ENCODE measurements at places on chromosomes 11 and 22.

- no peak for DNase-seq
Measured at GRCh38 chr11:109697140-109697843, 275.3 kb downstream of the C11orf87 start.

GRCh38 chr11:78066471-78066870 lies 2.8 kb downstream of the THRSP start:
- DNase-seq, result no peak

DNA sequence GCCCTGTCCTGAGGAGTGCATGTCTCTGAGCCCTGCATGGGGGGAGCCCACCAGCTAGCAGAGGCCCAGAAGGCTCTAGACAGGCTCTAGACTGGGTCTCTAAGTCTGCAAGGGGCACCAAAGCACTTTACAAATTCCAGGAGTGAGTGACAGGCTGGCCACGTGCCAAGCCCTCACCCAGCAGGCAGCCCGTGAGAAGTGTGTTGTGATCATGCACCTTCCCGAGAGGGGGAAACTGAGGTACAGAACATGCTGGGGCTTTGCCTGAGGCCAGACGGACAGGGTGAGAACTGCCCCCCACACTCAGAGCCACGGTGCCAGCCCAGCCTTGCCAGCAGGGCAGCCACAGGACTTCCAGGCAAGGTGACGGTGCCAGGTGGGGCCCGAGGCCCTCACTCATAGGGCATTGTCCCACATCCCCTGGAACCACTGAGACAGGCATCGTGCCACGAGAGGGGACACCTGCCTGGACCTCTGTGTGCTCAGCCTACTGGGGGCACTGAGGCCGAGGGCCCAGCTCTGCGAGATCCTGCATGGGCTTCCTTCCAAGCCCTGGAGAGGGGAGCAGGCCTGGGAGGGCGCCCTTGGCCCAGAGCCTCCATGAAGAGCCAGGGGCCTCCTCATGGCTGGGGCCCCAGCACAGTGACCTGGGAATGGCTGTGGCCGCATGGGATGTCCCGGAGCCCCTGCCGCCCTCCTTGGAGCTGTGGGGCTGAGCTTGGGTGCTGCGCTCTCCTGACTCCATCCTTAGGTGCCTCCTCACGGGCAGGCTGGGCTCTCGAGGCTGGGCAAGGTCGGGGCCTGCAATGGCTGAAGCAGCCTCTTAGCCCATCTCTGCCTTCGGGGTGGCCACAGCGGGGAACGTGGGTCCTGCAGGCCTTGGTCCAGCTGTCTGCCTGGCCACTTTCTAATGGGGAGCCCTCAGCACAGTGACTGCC lies 121.5 kb downstream of the KCNQ1OT1 start:
- no peak for DNase-seq

GRCh38 chr22:20130319-20130718 lies 1.3 kb upstream of the ZDHHC8 start:
- DNase-seq, result no peak

DNA sequence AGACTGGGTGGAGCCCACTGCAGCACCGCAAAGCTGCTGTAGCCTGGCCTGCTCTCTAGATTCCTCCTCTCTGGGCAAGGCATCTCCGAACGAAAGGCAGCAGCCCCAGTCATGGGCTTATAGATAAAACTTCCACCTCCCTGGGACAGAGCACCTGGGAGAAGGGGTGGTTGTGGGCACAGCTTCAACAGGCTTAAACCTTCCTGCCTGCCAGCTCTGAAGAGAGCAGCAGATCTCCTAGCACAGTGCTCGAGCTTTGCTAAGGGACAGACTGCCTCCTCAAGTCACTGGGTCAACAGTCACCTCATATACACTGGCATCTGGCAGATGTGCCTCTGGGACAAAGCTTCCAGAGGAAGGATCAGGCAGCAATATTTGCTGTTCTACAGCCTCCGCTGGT lies 117.3 kb downstream of the EHF start:
- DNase-seq, result no peak

GRCh38 chr22:39288135-39288898 lies 31.1 kb downstream of the RPL3 start:
- no peak for DNase-seq

GRCh38 chr11:99352642-99353041 lies 331.9 kb downstream of the CNTN5 start:
- DNase-seq, result no peak

DNA sequence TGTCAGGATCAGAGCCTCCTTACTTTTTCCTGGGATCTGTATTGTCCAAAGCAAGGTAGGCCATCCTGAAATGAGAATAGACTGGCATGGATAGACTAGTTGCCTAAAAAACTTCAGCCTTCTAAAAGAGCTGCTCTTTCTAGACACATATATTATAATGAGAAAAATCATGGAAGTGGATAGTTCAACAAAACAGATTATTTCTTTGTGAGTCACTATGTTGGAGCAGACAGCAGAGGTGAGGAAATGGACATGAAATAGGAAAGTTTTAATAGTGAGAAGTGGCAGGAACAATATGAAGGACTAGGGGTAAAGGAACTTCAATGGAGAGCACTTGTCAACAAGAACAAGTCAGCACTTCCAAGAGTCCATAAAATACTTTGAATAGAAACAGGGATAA lies 101.9 kb upstream of the ANO3 start:
- DNase-seq, result no peak

DNA sequence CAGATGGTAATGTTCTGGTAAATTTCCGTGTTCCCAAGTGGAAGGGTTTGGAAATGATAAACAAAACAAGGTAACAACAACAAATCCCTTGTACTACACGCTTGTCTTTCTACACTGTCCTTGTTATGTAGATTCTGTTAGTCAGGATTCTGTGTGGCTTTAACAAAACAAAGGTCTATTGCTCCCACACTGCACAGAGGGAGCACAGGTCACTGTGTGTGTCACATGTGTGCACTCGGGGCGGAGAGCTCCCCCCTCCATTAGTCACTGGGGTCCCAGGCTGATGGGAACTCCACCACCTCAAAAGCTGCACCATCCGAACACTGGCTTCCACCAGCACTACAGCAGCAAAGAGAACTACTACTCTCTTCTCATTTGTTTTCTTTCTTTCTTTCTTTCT lies 227.9 kb downstream of the NTM start:
- no peak for DNase-seq

DNA sequence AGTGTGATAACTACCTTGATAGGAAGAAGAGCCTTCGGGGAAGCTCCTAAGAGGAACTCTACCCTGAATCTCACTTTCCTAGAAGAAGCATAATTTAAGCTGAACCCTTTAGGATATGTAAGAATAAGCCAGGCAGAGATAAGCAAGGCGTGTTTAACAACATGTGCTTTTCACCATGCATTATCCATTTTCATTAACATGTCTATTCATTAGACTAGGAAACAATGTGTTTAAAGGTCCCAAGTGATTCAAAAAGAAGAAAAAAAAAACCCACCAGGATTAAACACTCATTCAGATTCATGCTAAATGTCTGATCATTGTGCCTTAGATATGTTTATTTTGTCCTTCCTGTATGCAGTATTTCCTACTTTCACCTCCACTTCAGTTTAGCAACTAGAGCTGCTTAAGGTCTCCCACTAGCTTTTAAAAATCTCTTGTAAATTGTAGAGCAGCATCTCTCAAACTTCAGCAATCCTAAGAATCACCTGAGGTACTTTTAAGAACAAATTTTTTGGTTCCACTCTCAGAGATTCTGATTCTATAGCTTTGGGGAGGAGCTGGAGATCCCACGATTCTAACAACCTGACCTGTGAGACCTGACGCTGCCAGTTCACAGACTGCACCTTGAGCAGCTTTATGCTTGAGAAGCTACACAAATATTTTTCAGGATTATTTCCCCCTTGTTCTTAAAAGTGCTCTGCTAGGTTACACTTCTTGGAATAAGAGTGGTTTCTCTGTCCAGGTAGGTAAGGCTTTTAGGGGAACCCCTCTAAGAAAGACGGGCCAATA lies 955.4 kb upstream of the CCDC90B start:
- DNase-seq, result no peak

DNA sequence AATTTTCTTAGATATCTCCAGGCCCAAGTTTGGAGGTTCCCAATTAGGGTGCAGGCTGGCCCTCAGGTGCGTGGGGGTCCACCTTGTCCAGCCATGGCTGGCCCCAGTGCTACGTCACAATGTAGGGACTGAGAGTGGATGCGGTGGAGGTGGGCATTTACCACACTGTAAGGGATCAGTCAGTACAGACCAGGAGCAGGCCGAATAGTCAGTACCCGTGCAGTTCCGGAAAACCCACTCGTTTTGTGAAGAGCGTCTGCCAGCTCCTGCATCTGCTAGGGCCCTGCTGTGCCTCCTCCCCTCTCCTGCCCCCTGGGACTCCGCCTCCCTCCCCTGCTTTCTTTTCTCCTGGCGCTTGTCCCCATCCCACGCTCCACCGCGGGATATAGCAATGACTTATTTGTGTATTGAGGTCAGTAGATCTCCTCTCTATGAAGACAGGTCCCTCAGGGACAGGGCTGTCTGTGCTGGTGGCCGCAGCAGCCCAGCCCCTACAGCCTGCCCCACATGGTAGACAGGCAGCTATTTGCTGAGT lies 50.4 kb upstream of the SEPTIN5 start:
- no peak for DNase-seq

GRCh38 chr11:3164552-3165151 lies 458 bp downstream of the OSBPL5 start:
- DNase-seq, result no peak

- DNase-seq, result no peak
Measured at GRCh38 chr11:23540101-23540561, 679.9 kb upstream of the CCDC179 start.

- DNase-seq, result no peak
Measured at GRCh38 chr22:31284281-31285155, 7.8 kb downstream of the PIK3IP1 start.

DNA sequence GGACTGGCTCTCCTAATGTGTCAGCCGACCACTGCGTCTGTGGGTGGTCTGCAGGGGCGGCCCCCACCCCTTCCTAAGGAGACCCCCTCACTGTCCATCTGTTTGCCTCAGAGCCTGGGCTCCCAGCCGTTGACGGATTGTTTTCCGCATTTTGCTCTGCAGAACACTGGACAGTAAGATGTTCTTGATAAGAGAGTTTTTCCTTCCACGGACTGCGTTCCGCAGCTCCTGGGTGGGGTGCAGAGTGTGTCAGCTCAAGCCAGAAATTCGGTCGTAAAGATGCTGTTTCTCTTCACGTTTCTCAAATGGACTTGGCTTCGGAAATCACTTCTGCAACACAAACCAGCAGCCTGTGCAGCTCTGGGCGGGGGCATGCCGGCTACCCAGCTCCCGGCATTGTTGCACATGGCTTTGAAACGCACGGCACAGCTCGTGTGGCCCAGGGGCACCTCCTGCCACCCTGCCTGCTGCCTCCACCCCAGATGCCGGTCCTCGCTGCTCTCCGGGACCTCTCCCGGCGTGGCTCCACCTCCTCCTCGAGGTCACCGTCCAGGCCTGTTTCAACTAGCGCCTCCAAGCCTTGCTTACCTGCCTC lies 2.9 kb upstream of the MRGPRG start:
- DNase-seq, result no peak

- DNase-seq, result no peak
Measured at GRCh38 chr11:122711831-122712381, 56.4 kb downstream of the UBASH3B start.

- no peak for DNase-seq
Measured at GRCh38 chr11:113345978-113346377, 31.6 kb downstream of the TTC12 start.

DNA sequence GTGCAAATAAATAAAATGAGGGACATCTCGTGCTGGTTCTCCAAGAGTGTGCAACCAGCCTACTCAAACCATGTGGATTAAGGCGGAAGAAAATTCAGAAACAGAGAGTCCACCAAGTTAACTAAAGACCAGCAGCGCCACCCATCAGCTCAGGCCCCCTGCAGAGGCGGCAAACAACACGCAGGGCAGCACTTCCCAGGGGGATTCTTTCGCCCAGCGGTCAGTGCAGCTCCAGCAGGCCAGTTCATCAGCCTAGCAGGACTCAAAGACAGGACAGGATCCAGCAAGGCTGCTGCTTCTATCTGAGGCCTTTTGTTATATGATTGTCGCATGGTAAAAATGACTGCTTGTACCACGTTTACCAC lies 51.7 kb downstream of the PACSIN2 start:
- no peak for DNase-seq

GRCh38 chr11:78840200-78840599 lies 265.5 kb upstream of the NARS2 start:
- DNase-seq, result no peak

GRCh38 chr11:12235553-12235946 lies 125.2 kb downstream of the MICAL2 start:
- DNase-seq, result no peak

DNA sequence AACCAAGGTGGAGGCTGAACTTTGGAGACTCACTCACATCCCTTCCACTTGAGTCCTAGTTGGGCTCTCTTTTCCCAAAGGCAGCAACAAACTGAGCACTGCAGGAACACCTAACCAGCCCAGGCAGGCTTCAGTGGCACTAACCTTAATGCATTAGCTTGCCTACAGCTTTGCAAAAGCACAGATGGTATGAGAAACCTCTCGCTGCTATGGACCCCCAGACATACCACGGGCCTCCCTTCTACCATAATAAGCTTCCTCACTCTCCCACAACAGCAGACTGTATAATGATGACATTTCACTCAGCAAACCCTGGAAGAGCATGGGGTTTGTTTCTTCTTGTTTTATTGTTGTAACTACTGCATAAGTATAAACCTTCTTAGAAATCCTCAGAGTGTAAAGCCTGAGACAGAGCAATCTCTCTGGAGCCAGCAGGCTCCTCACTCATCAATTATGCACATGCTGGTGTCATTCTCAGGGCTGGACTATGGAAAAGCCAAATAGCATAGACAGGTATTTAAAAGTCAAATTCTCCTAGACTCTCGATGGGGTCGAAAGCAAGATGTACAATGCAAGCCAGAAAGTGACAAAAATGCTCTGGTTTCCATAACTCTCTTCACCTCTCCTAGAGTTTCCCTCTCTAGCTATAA lies 167.6 kb downstream of the NXPE2 start:
- no peak for DNase-seq

GRCh38 chr22:49880281-49880680 lies 26.6 kb downstream of the ZBED4 start:
- DNase-seq, result no peak

GRCh38 chr11:2347308-2347830 lies 29.7 kb upstream of the CD81 start:
- no peak for DNase-seq

DNA sequence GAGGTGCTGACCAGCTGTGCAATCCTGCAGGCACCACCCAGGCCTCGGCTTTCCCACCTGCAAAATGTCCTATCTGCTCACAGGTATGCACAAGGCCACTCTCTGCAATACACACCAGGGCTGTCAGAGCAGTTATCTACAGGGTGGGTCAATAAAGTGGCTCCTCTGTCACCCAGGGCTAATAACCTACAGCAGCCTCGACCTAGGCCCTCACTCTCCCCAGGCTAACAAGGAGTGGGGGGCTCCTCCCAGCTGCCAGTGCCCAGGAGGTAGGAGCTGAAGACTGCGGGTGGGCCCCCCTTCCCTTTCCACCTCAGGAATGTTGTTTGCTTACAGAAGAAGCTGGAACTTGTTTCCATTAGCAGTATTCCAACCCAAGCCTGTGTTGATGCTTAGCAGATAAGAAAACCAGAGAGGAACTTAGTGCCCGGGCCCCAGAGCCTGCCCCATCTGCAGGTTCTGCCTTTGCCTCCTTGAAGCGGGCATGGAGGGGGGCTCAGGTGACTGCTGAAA lies 26.8 kb downstream of the MYH9 start:
- DNase-seq, result no peak

Data from stimulated activated CD8-positive, alpha-beta memory T cell treated with anti-CD3 and anti-CD28 coated beads, Interleukin-2, amount 100 ng/mL, for 48 hours (primary cell).